ENCODE measurements at places on chromosomes 7 and 10. TPM values are rescaled to one million over a fixed set of nuclear protein-coding genes. Genes with fewer than 3 reads are reported as not detected.

Gene PSD
- 0.34 TPM for total RNA-seq

Gene C10orf67
- total RNA-seq: not detected

Gene ERVW-1
- not detected for total RNA-seq

Gene BLNK
- not detected for total RNA-seq

Gene STOX1
- total RNA-seq: 0.34 TPM

Gene OGDHL
- total RNA-seq: 0.33 TPM

Gene ZNF488
- under 0.01 TPM for total RNA-seq

Gene CPSF4
- 24.7 TPM for total RNA-seq

Gene GJC3
- total RNA-seq: 0.42 TPM

Gene CDC14C
- total RNA-seq: not detected

Gene CALML5
- total RNA-seq: not detected

Gene MYL10
- total RNA-seq: not detected

Gene FAM25A
- not detected for total RNA-seq

Gene PDE6C
- not detected for total RNA-seq

Gene PTN
- under 0.01 TPM for total RNA-seq

Gene PON3
- 0.85 TPM for total RNA-seq

Gene HOXA4
- total RNA-seq: 0.65 TPM

Gene NPTX2
- total RNA-seq: 18.5 TPM

Gene STK31
- 0.19 TPM for total RNA-seq

Gene HSPA12A
- total RNA-seq: 0.68 TPM

Gene OR6V1
- total RNA-seq: not detected

Gene FAM237B
- total RNA-seq: not detected

Gene AKR1C2
- 50.2 TPM for total RNA-seq

Gene BLVRA
- 22.8 TPM for total RNA-seq

Gene FKBP6
- not detected for total RNA-seq

Gene VTI1A
- 28.0 TPM for total RNA-seq

Gene PLEKHS1
- total RNA-seq: not detected

Gene OPN1SW
- not detected for total RNA-seq

Gene AKR1C8
- not detected for total RNA-seq

Gene WNT16
- not detected for total RNA-seq

Gene ZNF655
- 10.9 TPM for total RNA-seq

Gene PRKG1
- total RNA-seq: 4.1 TPM

Gene BTBD16
- not detected for total RNA-seq

Gene CC2D2B
- total RNA-seq: 0.88 TPM

Gene UBE3C
- total RNA-seq: 116 TPM

Gene NUTM2E
- not detected for total RNA-seq

Gene HTR5A
- total RNA-seq: not detected

Gene SPDYE16
- total RNA-seq: not detected

Gene AKR1D1
- not detected for total RNA-seq

Gene GIMAP6
- total RNA-seq: 262 TPM

Gene SPDYE6
- total RNA-seq: not detected

Gene LMOD2
- not detected for total RNA-seq

Gene SLC39A12
- total RNA-seq: under 0.01 TPM

Gene GPR141
- total RNA-seq: not detected

All from dermis blood vessel endothelial cell (primary cell).